Ovary (tissue), 10 donors: ENCODE measurements at places on chromosomes 4 and X. TPM values are rescaled to one million over a fixed set of nuclear protein-coding genes. Genes with fewer than 3 reads are reported as not detected.

DNA sequence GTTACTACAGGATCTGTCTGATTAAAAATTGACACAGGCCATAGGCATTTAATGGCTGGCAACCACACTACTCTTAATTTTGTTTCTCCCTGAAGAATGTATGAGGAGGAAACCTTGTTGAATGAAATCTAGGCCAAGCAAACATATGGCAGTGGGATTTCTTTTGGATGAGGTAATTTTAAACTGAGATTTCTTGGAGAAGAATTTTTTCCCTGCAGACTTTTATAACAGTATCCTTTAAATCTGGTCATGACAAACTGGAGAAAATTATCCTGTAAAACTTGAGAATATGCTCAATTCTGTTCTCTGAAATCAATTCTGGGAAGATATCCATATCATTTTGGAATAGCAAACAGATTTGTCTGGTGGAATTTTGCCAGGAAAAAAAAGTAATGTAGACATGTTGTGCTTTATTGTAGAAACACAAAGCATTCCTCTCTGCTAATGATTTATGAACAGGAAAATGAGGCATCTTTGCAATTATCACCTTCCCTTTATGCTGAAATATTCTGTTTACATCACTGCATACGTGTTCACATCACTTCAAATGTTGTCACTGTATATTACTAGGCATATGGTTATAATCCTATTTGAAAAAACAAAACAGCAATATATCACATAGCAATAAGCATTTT, 108.3 kb upstream of the ARSJ start:
- no peak for DNase-seq
- H3K27ac ChIP-seq, result no peak overlapping the region
- H3K4me1 ChIP-seq, result no peaks in the 10 kb centered on the region
- no peaks in the 10 kb centered on the region for H3K36me3 ChIP-seq
- no peak overlapping the region for H3K4me3 ChIP-seq
- H3K27me3 ChIP-seq, result no peaks in the 10 kb centered on the region

GRCh38 chrX:155086202-155086840, 15.0 kb downstream of the BRCC3 start:
- DNase-seq, result peak; percentile 29
- no peaks in the 10 kb centered on the region for H3K4me1 ChIP-seq
- H3K36me3 ChIP-seq, result no peaks in the 10 kb centered on the region
- H3K27me3 ChIP-seq, result no peaks in the 10 kb centered on the region

DNA sequence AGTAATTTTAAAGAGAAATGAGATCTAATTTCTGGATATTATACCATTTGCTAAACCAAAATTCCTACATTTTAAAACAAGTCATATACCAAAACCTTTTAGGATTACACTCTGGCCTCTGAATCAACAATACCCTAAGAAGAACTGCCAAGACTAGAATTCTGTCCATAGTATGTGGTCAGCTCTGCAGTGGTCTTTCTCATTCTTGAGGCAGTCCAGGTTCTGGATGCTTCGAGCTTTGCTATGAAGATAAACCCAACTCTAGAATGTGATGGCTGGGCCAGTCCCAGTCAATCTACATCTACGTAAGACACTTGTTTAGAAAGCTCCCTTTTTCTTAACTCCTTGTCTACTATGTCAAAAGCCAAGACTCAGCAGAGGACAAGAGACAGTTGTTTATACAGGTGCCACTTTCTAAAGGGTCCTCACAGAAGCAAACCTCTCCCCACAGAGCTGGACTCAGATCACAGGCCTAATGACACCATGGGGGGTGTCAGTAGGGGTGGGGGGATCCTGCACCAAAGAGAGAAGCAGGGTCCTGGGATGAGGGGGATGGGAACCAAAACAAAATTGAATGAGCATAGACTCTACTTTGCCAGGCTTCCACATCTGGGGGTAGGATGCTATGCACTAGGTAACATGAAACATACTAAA, 63.2 kb downstream of the SH3RF1 start:
- no peak for DNase-seq
- peaks cover 7% of the 10 kb centered on the region for H3K4me1 ChIP-seq
- H3K4me3 ChIP-seq, result no peak overlapping the region
- H3K27me3 ChIP-seq, result no peaks in the 10 kb centered on the region
- H3K27ac ChIP-seq, result no peak overlapping the region

The SYNPO2 gene
- 194 TPM for total RNA-seq

The RAB40A gene
- 7.4 TPM for total RNA-seq

DNA sequence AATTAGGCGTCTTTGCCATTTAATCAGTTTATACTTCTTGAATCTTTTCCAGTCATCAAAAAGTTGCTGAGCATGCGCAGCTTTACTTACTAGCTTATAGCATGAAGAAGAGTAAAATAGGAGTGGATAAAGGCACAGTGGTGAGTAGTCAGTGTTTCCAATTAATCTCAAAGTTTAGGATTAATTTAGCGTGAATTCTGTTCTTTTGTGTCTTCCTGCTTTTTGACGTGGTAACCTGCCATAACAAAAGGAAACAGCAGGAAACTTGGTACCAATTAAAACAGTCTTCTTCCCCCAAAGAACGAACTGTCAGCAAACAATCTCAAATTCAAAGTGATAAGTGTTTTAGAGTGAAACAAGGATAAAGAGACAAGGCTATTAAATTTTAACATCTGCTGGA, 61.9 kb downstream of the TET2 start:
- H3K27me3 ChIP-seq, result no peaks in the 10 kb centered on the region
- no peak overlapping the region for H3K27ac ChIP-seq
- no peak for DNase-seq

- H3K4me3 ChIP-seq, result no peak overlapping the region
- H3K27ac ChIP-seq, result no peak overlapping the region
- no peak for DNase-seq
- no peaks in the 10 kb centered on the region for H3K27me3 ChIP-seq
- no peaks in the 10 kb centered on the region for H3K36me3 ChIP-seq
These were observed 1487.3 kb downstream of the PCDH7 start for GRCh38 chr4:32207456-32207855.

DNA sequence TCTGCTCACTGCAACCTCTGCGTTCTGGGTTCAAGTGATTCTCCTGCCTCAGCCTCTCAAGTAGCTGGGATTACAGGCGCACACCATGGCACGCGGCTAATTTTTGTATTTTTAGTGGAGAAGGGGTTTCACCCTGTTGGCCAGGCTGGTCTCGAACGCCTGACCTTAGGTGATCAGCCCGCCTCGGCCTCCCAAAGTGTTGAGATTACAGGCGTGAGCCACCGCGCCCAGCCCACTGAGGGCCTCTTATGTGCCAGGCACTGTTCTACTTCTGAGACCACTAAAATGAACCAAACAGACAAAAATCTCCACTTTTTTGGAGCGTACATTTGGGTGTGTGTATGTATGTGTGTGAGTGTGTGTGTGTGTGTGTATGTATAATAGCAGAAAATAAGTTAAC, 117.2 kb upstream of the H2AZ1 start:
- no peak overlapping the region for H3K27ac ChIP-seq
- no peaks in the 10 kb centered on the region for H3K27me3 ChIP-seq
- no peaks in the 10 kb centered on the region for H3K4me1 ChIP-seq
- H3K36me3 ChIP-seq, result no peaks in the 10 kb centered on the region

DNA sequence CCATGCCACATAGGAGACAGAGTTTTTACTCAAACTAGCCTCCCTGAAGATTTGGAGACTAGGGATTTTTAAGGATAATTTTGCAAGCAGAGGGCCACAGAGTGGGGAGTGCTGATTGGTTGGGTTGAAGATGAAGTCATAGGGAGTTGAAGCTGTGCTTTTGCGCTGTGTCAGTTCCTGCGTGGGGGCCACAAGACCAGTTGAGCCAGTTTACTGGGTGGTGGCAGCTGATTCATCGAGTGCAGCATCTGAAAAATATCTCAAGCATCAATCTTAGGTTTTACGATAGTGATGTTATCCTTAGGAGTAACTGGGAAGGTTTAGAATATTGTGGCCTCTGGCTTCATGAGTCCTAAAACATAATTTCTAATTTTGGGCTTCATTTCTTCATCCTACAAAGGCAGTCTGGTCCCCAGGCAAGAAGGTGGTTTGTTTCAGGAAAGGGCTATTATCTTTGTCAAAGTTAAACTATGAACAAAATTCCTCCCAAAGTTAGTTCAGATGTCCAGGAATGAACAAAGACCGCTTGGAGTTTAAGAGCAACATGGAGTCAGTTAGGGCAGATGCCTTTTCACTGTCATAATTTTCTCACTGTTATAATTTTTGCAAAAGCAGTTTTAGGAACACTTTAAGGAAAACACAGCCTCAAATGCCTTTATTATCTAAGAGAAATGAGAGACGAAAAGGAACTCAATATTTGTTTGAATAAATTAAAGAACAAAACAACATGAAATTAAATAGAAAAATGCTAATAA, 960.8 kb upstream of the PRKX start:
- no peak for DNase-seq
- H3K27me3 ChIP-seq, result no peaks in the 10 kb centered on the region
- H3K36me3 ChIP-seq, result no peaks in the 10 kb centered on the region
- H3K27ac ChIP-seq, result no peak overlapping the region
- no peak overlapping the region for H3K4me3 ChIP-seq

DNA sequence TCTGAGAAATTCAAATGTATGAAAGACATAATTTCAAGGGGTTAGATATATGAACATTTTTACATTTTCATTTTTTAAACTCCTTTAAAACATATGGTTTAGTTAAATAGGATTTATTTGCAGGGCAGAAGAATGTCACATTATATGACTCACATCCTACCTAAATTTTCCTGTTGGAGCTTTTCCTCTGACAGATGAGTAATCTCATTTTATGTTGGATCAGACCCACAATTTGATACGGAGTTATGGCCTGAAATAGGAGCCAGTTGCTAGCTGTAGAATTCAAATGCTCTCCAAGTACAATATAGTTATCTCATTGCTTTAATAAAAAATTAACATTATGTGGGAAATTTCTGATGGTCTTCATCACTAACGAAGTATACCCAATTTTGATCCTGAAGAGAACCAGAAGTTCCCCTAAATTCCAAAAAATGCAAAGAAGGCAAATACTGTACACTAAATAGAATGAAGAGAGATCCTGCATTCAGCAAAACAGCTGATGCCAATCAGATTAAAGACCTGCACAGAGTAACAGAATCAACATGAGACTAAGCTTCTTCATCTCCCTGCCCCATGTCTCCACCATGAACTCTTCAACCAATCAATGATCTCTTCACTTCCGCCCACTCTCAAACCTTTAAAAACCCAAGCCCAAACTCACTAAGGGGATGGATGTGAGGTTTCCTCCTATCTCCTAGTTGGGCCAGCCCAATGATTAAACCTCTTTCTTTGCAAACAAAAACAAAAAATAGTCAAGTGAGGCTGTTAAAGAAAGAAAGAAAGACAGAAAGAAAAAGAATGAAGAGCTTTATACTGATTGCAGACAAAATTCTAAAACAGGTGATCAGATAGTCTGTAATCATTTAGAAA, 10.9 kb upstream of the EXOSC9 start:
- H3K36me3 ChIP-seq, result no peaks in the 10 kb centered on the region
- no peaks in the 10 kb centered on the region for H3K27me3 ChIP-seq
- DNase-seq, result no peak
- H3K4me1 ChIP-seq, result no peaks in the 10 kb centered on the region

The XAGE1A gene
- total RNA-seq, result not detected

DNA sequence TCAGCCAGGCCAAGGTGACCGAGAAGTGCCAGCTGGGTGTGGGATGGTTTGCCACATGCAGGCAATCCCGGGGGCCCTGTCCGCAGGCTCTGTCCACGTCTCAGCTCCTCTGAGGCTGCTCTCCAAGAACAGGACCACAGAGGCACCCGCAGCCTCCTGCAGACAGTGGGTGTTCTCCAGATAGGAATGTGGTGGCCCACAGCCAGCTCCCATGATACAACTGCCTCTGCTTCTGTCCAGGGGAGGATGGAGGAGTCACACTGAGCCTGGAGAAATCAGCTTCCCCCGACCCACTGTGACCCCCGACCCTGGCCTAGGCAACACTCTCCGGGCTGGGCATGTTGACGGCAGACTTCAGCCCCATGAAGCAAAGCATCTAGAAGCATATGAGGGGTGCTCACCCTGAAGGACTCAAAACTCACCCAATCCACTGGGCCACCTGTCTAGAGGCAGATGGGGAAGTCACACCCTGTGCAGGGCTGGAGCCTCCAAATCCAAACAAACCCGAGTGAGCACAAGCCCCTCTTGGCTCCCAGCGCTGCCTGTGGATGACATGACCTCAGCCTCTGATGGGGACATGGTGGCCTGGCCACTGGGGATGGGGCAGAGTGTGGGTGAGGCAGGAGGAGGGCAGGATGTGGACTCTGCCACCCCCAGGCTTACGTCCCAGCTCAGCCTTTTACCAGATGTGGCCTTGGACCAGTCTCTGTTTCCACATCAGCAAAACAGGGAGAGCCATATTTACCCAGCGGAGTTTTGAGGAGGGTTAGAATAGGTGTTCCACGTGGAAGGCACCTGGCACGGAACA, 102.3 kb downstream of the PSAPL1 start:
- H3K4me1 ChIP-seq, result peaks cover 39% of the 10 kb centered on the region
- no peak overlapping the region for H3K4me3 ChIP-seq
- DNase-seq, result peak; percentile 80
